Skin of body (tissue), 3 donors: ENCODE measurements at places on chromosomes 1 and 21. TPM values are rescaled to one million over a fixed set of nuclear protein-coding genes. Genes with fewer than 3 reads are reported as not detected.

- DNase-seq = no peak
These were observed 177.1 kb downstream of the NEGR1 start for GRCh38 chr1:72105201-72105600.

- DNase-seq = no peak
These were observed 65.5 kb downstream of the PRDM16 start for GRCh38 chr1:3134381-3135072.

GRCh38 chr21:36708286-36709029, 9.5 kb downstream of the SIM2 start:
- DNase-seq = no peak

- no peak for DNase-seq
These were observed 26.7 kb downstream of the SLC26A9 start for GRCh38 chr1:205916541-205916940.

- DNase-seq = no peak
These were observed 19.2 kb downstream of the ATAD3B start for GRCh38 chr1:1490633-1491230.

DNA sequence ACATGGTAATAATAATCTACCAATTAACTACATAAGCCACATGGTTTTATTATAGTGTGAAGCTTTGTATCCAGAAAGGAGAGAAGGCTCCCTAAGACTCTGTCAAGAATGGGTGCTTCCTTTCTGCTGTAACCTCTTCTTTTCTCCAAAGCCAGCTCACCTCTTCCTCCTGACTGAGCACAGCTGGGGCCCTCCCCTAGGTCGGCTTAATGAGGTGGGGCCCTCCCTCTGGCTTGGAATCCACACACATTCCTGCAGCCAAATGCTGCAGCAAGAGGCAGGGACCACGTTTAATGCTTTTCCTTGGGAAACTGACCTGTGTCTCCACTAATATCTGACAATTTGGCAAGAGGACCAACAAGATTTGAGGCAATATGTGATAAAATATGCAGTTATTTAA, 94.8 kb downstream of the DSCAM start:
- DNase-seq = no peak

APOBEC4 gene
- not detected for total RNA-seq

SPRR2B gene
- not detected for total RNA-seq

CHIA gene
- 0.20 TPM for total RNA-seq

TAF1A gene
- total RNA-seq = 11.1 TPM

RNASEL gene
- total RNA-seq = 6.6 TPM

LPAR3 gene
- total RNA-seq = 4.4 TPM

TGFB2 gene
- 32.0 TPM for total RNA-seq
